Endothelial cell of umbilical vein (primary cell): ENCODE measurements at places on chromosomes 1 and 21. TPM values are rescaled to one million over a fixed set of nuclear protein-coding genes. Genes with fewer than 3 reads are reported as not detected.

Gene DHRS3
- total RNA-seq: 54.3 and 75.2 TPM in 2 replicates

DNA sequence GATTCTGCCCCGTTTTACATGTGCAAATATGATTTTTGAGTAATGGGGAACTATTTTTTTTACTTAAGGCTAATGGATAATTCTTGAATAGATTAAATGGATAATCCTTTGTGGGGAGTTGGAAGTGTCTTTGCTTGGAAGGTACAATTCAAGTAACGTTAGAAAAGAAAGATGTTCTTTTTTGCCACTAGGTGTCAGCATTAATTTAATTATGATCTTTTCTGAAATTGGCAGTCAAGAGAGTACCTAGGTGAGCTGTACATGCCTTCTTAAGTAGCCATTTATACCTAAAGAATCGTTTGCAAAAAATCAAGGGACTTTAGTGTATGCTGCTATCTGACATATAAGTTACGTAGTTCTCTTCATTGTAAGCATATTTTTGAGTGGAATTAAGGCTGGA, 2.2 kb downstream of the FBXO28 start:
- H3K27me3 ChIP-seq: no peaks in the 10 kb centered on the region
- no peak overlapping the region for H3K4me3 ChIP-seq
- H3K36me3 ChIP-seq: peaks cover 2% of the 10 kb centered on the region
- H3K4me1 ChIP-seq: peaks cover 21% of the 10 kb centered on the region
- peak overlapping the region; percentile 9 for H3K27ac ChIP-seq
- DNase-seq: peak; percentile 72

Gene VAV3
- total RNA-seq: 1.5 and 2.1 TPM in 2 replicates

Gene AMY1C
- total RNA-seq: not detected in 2 replicates

- H3K4me1 ChIP-seq: no peaks in the 10 kb centered on the region
- H3K36me3 ChIP-seq: no peaks in the 10 kb centered on the region
- no peaks in the 10 kb centered on the region for H3K27me3 ChIP-seq
- no peak overlapping the region for H3K4me3 ChIP-seq
- H3K27ac ChIP-seq: no peak overlapping the region
- DNase-seq: peak; percentile 22
Observed at GRCh38 chr1:29282924-29283803, 46.8 kb downstream of the PTPRU start.

Gene GNAT2
- total RNA-seq: 0.30 TPM in 1 of 2 replicates, not detected in the other

DNA sequence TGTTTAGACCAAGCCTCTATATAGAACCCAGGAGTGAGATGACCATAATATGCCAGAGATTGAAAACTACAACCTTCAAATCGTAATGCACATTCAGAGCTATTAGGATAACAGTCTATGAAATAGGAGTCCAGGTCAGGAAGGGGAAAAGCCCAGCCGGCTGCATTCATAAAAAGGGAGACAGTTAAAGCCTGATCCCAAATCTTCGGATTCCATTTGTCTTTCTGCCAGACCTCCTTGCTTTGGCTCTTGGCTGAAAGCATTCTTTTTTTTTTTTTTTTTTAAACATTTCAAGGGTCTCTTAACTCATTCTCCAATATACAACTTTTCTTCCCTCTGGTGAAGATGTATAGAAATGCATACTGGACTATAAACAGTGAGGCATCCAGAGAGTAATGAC, 81.1 kb downstream of the NTPCR start:
- H3K27me3 ChIP-seq: no peaks in the 10 kb centered on the region
- no peaks in the 10 kb centered on the region for H3K36me3 ChIP-seq
- H3K27ac ChIP-seq: no peak overlapping the region
- no peak for DNase-seq
- H3K4me1 ChIP-seq: no peaks in the 10 kb centered on the region
- H3K4me3 ChIP-seq: no peak overlapping the region

- no peak for DNase-seq
- no peaks in the 10 kb centered on the region for H3K36me3 ChIP-seq
- no peaks in the 10 kb centered on the region for H3K4me1 ChIP-seq
- no peaks in the 10 kb centered on the region for H3K27me3 ChIP-seq
- no peak overlapping the region for H3K4me3 ChIP-seq
Observed at GRCh38 chr1:240457203-240457602, 154.8 kb downstream of the GREM2 start.

- peaks cover 8% of the 10 kb centered on the region for H3K4me1 ChIP-seq
- no peaks in the 10 kb centered on the region for H3K27me3 ChIP-seq
- no peak overlapping the region for H3K4me3 ChIP-seq
- no peaks in the 10 kb centered on the region for H3K36me3 ChIP-seq
- no peak for DNase-seq
Observed at GRCh38 chr1:55481634-55482033, 266.5 kb upstream of the USP24 start.

DNA sequence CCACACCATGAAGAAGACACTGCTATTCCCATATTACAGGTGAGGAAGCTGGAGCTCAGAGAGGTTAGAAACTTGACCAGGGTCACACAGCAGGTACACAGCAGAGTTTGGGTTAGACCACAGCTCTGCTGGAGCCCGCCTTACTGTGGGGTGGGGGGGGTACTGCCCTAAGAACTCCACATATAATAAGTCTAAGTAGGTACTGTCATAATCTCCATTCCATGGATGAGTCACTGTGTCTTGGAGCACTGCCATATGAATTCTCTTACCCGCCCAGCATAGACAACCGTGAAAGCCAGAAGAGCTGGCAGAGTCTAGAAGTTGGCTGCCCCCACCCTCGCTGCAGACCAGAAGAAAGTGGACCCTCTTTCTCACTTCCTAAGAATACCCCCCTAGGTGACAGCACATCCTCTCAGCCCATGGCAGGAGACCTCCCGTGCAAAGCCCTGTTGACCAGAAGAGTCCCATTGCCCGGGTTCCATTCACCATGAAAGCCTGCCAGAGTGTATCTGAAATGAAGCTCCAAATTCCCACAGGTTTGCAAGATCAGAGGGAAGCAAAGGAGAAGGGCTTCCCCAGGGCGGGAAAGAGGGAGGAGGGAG, 5.2 kb upstream of the PLA2G2D start:
- no peak overlapping the region for H3K27ac ChIP-seq
- peaks cover 3% of the 10 kb centered on the region for H3K27me3 ChIP-seq
- no peaks in the 10 kb centered on the region for H3K36me3 ChIP-seq
- H3K4me1 ChIP-seq: no peaks in the 10 kb centered on the region
- peak; percentile 65 for DNase-seq

DNA sequence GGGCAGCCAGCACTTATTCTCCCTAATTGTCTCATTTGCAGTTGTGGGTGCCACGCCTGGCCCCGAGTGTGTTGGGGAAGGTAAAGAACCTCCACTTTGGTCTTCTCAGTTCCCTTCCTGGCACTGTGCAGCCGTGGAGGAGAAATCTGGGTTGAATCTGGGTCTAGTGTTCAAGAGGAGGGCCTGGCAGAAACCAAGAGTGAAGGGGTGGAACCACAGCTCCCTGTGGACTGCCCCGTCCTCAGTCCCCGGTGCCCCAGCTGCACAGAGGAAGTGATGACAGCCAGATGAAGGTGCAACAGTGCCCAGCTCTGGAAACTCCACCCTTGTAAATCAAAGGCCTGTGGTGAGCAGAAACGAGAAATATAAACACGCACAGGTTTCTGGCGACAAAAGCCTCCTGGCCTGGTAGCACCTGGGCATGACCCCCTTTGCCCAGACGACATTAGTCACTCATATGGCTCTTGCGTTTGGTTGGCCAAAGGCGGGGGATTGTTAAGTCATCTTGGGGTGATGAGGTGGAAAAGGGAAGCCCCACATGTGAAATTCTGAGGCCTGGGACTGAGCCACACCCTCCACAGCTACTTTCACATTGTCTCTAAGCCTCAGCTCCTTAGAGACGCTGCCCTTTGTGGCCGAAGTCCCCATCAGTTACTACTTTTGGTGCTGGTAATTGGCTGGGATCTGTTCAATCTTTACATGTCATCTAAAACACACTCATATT, 4.2 kb upstream of the ECE1 start:
- H3K36me3 ChIP-seq: no peaks in the 10 kb centered on the region
- peaks cover 33% of the 10 kb centered on the region for H3K4me1 ChIP-seq
- no peaks in the 10 kb centered on the region for H3K27me3 ChIP-seq
- DNase-seq: no peak
- H3K4me3 ChIP-seq: no peak overlapping the region

DNA sequence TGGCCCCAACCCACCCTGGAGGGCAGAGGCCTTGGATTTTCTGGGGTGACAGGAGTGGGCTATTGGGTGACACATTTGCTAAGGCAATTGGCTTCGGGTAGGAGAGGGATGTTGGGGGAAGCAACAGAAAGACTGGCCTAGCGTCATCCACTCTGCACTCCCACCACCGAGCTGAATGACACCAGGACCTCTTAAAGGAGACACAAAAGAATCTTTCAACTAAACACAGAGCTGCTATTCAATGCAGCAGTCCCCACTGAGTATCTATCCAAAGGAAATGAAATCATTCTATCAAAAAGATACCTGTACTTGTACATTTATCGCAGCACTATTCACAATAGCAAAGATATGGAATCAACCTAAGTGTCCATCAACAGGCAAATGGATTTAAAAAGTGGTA, 6.2 kb downstream of the TFF2 start:
- H3K36me3 ChIP-seq: no peaks in the 10 kb centered on the region
- no peak for DNase-seq
- H3K4me3 ChIP-seq: no peak overlapping the region

- H3K4me1 ChIP-seq: peaks cover 7% of the 10 kb centered on the region
- peaks cover 17% of the 10 kb centered on the region for H3K36me3 ChIP-seq
- H3K27me3 ChIP-seq: no peaks in the 10 kb centered on the region
- H3K4me3 ChIP-seq: no peak overlapping the region
- DNase-seq: no peak
- H3K27ac ChIP-seq: no peak overlapping the region
Observed at GRCh38 chr1:35443768-35444518, 113.3 kb downstream of the KIAA0319L start.
